ENCODE measurements at places on chromosomes 16 and 17. TPM values are rescaled to one million over a fixed set of nuclear protein-coding genes. Genes with fewer than 3 reads are reported as not detected.

- DNase-seq = no peak
These were observed 383.4 kb upstream of the RBFOX1 start for GRCh38 chr16:6949240-6949639.

- no peak for DNase-seq
These were observed 1403.8 kb upstream of the GOT2 start for GRCh38 chr16:60137891-60138290.

DNA sequence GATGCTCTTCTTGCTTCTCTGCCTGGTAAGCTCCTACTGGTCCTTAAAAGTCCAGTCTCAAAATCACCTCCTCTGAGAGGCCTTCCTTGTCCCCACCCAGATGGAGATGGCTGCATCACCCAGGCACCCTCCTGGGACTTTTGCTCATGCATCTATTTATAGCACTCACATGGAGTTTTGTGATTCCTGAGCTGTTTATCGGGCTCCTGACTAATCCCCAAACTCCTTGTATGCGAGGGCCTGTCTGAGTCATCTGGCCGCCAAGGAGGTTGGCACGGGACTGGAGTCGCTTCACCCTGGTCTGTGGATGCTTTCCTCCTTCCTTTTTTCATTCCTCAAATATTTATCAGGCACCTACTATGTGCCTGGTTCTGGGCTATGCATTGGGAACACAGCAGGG, 2.3 kb upstream of the MAP2K3 start:
- DNase-seq = no peak

DNA sequence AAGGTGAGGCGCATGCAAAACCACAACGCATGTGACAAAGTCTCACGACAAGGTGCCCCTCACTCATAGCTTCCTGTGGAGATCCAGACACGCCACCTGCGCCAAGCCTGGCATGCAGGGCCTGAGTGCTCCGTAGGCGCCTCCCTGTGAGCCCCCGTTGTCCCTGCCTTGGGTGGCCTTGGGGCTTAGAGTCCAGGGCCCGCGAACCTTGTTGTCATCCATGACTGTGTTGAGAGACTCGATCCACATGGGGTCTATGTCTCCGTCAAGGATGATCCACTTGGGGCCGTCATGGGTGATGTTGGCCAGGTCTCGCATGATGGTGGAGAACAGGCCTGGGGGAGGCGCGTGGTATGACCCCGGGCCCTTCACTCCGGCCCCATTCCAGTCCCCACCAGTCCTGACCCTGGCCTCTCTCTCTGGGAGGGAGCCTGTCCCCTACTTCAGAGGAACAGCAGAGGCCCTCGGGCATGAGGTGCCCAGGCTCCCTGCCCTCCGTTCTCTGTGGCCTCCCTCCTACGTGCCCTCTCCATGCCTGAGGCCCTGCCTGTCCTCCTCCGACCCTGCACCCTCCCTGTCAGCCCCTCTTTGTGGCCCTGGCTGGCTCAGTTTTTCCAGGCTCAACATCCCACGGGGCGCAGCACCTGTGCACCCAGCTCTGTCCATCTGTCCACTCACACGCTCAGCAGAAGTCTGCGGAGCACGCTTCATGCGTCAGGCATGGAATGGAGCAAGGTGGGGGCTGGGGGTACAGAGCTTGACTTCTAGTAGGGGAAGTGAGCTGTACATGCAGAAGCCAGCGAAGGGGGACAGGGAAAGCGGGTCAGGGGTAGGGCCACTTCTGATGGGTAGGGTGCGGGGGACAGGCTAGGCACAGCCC, 85.7 kb downstream of the DNAH17 start:
- no peak for DNase-seq

GRCh38 chr17:31008374-31009041, 37.7 kb downstream of the RNF135 start:
- DNase-seq = peak; percentile 84

Gene CCL1
- total RNA-seq = not detected
